ENCODE measurements at places on chromosomes 11 and 22.

GRCh38 chr11:68039526-68040086 is 781 bp downstream of the TCIRG1 start:
- no peak for DNase-seq

GRCh38 chr11:18721561-18722292 is 4.3 kb downstream of the IGSF22 start:
- peak; percentile 71 for DNase-seq

- no peak for DNase-seq
Observed at GRCh38 chr11:132220474-132220873, 850.1 kb downstream of the NTM start.

- DNase-seq: no peak
Observed at GRCh38 chr11:120352405-120352804, 16.2 kb downstream of the ARHGEF12 start.

DNA sequence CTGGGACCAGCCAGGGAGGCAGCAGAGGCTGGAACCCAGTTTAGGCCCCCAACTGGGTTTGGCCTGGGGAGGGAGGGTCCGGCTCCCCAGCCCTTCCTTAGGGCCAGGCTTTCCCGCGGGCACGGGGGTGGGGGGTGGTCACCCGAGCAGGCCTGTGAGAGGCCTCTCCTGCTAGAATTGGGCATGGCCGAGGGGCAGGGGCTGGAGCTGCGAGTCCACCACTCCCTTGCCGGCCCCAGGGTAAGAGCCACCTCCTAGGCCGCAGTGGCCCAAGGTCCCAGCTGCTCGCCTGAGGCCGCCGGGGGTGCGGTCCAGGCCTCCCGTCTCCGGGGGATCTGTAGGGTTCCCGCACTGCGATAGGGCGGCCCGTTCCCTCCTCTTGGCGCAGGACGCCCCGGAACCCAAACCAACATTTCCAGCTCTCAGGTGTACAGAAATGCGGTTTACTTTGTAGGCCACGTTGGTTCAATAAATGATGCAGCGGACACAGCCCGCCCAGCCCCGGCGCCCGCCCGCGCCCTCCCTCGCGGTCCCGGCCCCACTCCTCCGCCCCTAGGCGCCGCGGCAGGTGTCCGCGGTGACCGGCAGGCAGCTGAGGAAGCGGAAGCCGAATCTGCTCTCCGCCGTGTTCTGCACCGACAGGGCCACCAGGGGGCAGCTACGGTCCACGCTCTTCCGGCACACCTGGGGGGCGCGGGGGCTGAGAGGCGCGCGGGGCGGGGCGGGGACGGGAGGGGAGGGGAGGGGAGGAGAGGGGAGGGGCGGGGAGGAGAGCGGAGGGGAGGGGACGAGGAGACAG is 5.9 kb downstream of the LMNTD2 start:
- DNase-seq: peak; percentile 83

GRCh38 chr11:56916162-56916561 is 72.6 kb upstream of the OR5AK2 start:
- no peak for DNase-seq

GRCh38 chr11:62647609-62648005 is 1.2 kb upstream of the GANAB start:
- no peak for DNase-seq

DNA sequence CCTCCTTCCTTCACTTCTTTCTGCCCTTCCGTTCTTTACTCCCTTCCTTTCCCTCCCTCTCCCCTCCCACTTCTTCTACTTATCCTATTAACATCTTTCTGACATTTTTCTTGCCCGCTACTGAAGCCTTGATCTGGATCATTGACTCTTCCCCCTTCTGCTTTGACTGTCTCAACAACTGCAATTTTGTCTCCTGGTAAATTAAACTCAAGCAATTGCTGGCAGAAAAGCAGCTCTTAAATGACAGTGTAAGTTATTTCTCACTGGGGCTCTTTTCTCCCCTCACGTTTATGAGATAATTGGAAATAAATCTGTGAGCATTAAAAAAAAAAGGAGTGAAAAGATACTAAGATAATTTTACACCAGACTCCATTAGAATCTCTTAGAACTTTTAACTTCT is 120.0 kb downstream of the SLC17A6 start:
- DNase-seq: no peak

DNA sequence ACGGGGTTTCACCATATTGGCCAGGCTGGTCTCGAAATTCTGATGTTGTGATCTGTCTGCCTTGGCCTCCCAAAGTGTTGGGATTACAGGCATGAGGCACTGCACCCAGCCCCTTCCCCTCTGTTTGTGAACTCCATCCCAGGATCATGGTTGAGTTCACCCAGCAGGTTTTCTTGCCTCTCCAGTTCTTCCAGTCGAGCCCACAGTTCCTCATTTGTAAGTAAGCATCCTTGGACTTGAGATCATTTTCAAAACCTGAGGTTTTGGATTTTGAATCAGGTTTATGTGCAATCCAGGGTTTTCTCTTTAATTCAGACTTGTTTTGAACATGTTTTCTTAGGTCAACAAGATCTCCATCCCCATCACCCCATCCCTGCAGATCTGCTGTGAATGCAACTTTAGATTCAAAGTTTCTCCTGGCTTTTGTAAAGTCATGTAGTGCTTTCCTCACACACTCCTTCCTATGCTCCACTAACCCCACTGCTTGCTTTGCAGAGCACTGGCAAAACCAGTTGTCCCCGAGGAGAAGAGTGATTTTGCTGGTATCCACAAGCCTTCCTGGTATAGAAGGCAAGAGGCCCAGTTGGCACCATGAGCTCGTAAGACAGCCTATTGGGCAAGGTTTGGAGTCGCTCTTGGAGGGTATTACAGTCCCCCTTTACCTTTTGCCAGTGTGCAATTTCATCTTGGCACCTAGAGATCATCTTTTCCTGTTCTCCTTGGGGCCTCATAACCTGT is 14.7 kb upstream of the VPREB1 start:
- DNase-seq: no peak

- DNase-seq: no peak
Observed at GRCh38 chr11:85316967-85317366, 310.2 kb downstream of the DLG2 start.

- DNase-seq: peak; percentile 65
Observed at GRCh38 chr11:121112498-121113455, 11.7 kb downstream of the TECTA start.

DNA sequence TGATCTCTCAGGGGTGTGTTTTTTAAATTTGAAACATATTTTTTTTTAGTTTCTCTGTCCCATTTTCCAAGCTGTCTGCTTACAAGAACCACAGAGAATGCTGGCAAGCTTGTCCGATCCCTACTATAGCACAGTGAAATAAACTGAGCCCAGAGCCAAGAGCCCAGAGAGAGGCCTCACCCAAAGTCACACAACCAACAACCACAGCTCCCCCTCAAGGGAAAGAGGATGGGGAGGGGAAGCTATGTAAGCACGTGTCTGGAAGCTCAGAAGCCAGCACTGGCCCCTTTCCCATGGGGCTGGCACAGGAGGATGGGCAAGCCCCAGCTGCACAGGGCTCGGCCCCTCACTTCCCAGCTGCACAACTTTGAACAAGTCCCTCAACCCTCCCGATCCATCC is 3.2 kb upstream of the SART1 start:
- no peak for DNase-seq

GRCh38 chr11:71458146-71459070 is 5.4 kb downstream of the NADSYN1 start:
- no peak for DNase-seq

DNA sequence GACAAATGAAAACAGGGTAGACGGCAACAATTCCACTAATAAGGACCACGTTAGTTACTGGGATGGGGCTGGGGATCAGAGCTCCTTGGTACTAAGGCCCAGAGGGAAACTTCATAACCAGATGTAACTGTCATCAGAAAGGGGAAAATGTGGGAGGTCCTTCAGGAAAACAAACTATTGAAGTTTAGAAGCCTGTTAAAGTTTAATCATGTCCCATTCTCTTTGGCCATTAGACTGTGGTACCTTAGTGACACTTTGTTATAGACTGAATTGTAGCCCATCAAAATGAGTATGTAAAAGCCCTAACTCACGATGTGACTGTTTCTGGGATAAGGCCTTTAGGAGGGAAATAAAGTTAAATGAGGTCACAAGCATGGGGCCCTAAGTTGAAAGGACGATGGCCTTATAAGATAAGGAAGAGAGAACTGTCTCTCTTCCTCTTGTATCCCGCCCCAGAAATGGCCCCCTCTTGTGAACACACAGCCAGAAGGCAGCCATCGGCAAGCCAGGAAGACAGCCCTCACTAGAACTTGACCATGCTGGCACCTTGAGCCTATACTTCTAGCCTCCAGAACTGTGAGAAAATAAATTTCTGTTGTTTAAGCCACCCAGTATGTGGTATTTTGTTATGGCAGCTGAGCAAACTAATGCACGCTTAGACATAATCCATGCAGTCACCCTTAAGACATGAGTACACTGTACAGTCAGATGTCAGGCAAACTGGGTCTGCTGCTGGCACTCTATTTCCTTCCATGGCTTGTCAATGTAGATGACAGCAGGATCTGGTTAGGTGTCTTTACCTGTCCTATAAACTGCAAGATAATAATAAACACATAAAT is 26.9 kb upstream of the USP47 start:
- DNase-seq: no peak

DNA sequence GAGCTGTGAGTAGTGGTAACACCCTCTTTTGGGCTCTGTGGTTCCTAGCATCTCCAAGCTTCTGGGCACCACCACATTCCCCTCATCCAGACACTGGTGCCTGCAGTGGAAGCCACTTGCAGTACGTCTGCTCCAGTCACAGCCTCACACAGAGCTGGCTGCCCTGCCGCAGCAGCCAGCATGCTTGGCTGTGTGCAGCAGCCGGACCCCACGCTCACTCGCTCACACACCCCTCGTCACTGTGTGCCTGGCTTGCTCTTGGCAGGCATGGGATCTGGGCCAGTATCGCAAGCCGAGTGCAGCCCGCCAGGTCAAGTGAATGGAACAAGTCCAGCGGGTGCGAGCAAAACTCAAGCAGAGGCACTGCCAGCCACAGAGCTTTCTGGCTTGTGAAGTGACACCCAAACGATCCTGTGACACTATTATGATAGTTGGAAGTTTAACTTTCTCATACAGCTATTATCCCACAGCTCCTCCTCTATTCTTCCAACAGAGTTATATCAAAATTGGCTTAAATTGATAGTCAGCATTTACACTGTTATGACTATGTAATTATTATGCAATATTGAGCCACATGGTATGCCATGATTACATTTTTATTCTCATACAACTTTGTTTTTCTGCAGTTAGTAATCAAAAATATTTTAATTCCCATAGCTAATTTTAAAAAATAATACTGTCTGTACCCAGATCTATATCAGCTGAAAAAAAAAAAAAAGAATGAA is 89.0 kb downstream of the CCDC73 start:
- DNase-seq: no peak

DNA sequence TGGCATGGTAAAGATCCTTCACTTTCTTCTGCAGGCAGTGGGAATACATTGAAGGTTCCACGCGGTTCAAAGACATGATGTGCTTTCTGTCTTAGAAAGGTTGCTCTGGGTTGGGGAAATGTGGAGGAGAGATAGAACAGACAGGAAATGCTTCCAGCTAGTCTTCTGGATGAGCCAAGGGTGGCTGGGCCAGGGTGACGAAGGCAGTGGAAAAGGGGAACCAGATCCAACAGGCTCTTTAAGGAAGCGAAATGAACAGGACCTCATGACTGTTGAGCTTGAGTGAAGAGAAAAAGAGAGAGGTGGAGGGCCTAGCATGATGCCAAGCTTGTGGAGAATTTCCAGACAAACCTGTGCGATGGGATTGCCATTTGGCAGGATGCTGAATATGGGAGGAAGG is 56.4 kb upstream of the LMO1 start:
- DNase-seq: no peak

GRCh38 chr11:107184986-107185385 is 166.7 kb upstream of the GUCY1A2 start:
- DNase-seq: no peak

DNA sequence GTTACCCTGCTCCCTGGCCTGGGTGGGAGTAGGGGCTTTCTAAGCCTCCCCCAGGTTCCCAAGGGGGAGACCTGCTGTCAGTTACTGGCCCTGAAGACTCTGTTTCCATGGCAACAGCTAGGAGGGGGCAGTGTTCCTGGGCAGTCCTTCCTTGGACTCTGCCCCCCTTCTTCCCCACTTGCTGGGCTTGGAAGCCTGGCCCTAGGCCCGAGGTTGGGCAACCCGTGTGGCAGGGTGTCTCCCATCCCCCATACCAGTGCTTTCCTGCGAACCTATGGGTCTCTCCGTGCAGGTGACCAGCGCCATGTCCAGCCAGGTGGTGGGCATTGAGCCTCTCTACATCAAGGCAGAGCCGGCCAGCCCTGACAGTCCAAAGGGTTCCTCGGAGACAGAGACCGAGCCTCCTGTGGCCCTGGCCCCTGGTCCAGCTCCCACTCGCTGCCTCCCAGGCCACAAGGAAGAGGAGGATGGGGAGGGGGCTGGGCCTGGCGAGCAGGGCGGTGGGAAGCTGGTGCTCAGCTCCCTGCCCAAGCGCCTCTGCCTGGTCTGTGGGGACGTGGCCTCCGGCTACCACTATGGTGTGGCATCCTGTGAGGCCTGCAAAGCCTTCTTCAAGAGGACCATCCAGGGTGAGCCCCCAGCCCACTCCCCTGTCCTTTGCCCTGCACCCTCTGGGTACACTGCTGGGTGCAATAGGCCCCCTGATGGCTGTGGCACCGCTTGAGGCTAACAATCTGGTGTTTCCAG is 1.7 kb downstream of the ESRRA start:
- DNase-seq: no peak

DNA sequence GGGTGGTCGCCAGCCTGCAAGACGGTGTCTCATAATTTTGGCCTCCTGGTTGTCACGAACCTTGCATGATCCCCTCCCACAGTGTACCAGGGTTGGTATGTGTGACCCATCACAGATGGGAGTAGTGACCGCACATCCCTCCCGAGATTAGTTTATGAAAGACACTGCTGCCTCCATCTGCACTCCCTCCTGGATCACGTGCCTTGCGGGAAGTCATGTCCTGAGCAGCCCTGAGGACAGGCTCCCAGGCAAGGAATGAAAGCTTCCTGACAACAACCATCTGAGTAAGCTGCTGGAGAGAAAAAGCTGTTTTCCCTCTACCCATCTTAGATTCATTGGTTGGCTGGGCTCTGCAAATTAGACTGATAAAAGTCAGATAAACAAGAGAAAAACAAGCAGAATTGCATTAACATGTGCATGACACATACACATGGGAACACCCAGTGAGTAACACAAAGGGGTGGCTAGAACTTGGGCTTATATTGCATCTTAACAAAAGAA is 14.4 kb upstream of the PAMR1 start:
- no peak for DNase-seq

GRCh38 chr11:122656631-122657101 is 1.1 kb downstream of the UBASH3B start:
- DNase-seq: peak; percentile 76

- DNase-seq: no peak
Observed at GRCh38 chr11:86537541-86538222, 134.7 kb downstream of the ME3 start.

DNA sequence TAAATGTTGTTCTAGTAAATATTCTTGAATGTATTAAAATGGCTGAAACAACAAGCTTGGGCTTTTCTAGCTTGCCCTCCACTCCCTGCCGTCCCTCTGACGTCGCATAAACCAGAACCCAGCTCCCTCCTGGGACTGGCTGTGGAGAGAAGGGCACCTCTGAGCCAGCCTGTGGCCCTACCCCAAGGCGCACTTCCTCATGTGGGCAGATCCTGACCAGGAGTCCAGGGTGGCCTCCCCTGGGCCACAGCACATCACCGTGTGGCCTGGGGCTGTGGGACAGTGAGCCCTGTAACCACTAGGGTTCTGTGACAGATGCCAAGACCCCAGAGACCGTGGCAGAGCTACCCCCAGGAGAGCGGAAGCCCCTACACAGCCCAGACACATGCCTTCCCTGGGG is 10.2 kb upstream of the ADORA2A start:
- DNase-seq: no peak

GRCh38 chr22:22974795-22975580 is 87.4 kb downstream of the IGLL5 start:
- DNase-seq: no peak
